ENCODE measurements at places on chromosomes 16 and 17. TPM values are rescaled to one million over a fixed set of nuclear protein-coding genes. Genes with fewer than 3 reads are reported as not detected.
A peak's percentile ranks its signal among the peaks of the same experiment; 100 is the strongest.

Gene TMEM235
- polyA plus RNA-seq, result not detected

Gene CDH3
- polyA plus RNA-seq, result not detected

Gene NAA60
- polyA plus RNA-seq, result 36.9 TPM

Gene ATP2A1
- not detected for polyA plus RNA-seq

Gene CES2
- 31.2 TPM for polyA plus RNA-seq

- no peak for DNase-seq
Observed at GRCh38 chr16:2187212-2187611, 9.2 kb downstream of the CASKIN1 start.

DNA sequence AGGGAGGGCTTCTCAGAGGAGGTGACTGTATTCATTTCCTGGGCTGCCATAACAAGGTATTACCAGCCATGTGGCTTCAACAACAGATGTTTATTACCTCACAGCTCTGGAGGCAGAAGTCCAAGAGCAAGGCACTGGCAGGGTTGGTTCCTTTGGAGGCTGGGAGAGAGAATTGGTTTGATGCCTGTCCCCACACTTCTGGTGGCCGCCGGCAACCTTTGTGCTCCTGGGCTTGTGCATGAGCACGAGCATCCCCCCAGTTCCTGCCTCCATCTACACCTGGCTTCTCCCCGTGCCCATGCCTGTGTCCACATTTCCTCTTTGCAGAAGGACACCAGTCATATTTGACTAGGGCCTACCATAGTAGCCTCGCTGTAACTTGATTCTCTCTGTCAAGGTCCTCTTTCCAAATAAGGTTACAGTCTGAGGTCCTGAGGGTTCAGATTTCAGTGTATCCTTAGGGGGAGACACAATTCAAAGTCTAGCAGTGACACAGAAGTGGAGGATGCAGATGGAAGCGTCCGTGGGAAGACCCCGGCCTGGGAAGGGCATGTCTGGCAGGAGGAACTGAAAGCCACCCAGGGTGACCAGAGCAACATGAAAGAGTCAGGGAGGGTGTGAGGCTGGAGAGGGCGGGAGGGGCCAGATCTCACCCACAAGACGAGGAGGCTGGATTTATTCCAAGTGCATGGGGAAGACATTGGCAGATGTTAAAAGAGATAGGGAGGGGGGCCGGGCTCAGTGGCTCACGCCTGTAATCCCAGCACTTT, 188.2 kb upstream of the HSBP1 start:
- no peak for DNase-seq

- no peak for DNase-seq
Observed at GRCh38 chr17:788551-788950, 6.4 kb downstream of the MRM3 start.

DNA sequence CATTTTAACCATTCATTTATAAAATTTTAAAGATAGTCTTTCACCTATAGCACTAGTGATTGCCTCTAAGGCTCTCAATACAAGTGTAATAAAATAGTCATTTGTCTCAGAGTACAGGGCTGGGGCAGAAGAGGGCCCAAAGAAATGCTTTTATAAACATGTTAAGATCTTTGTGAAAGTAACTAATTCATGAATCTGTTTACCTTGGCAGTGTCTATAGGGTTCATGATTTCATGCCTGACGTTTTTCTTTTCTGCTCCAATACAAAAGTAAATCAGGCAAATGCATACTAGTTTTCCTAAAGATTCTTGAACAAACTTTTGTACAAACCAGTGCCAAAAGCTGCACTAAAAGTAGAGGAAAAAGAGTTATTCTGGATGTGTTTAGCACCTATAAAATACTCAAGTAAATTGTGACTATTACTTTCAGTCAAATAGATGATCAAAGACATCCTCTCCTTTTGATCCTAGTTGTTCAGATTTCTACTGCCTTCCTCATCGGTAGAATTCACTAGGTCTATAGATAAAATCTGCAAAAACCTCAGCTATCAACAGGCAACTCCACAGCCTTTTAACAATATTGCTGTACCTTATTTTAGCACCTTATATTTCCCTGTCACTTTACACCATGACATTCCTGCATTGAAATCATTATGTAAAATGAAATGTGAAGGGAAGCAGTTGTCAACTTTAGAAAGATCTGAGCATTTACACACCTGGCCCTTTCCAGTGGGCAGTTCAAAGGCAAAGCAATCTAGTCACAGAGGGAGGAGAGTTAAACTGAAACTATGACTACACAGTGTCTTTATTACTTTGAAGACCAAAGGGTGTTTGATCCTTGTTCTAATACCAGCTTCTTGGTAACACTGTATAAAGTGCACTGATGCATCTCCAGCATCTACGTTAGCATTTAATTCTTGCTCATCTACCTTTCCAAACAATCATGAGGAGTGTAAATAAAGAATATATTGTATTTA, 100.0 kb upstream of the MED13 start:
- DNase-seq, result no peak

GRCh38 chr17:44556832-44557606, at the start of gene FZD2:
TSS of gene FZD2 (plus strand) at chr17:44557484. CDS start at chr17:44557689, 205 bp downstream.
- peak; percentile 24 for DNase-seq

GRCh38 chr17:9958586-9959281, 53.7 kb upstream of the RCVRN start:
- no peak for DNase-seq

- DNase-seq, result no peak
Observed at GRCh38 chr17:36212966-36213365, 2.1 kb downstream of the CCL4L2 start.

GRCh38 chr16:27849621-27850020, 213.9 kb downstream of the GSG1L start:
- DNase-seq, result no peak

DNA sequence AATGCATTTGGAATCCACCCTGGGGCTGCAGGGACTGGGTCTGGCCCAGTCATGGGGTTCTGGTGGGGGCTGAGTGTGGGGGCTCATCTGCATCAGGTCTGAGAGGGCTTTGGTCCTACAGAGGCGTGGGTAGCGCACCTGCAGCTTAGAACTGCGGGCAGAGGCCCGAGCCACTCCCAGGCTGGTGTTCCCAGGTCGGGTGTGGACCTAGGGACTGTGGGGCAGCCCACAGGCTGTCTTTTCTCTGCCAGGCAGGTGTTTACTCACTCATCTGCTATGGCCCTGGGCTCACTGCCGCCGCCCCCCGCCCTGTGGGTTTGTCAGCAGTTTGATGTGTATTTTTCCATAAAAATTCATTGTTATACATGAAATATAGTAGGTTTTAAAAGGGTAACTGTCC, 27.0 kb upstream of the DOC2B start:
- no peak for DNase-seq

GRCh38 chr16:46649588-46650253, 28.5 kb upstream of the SHCBP1 start:
- no peak for DNase-seq

GRCh38 chr17:9272501-9273200, 251.3 kb downstream of the NTN1 start:
- DNase-seq, result no peak

DNA sequence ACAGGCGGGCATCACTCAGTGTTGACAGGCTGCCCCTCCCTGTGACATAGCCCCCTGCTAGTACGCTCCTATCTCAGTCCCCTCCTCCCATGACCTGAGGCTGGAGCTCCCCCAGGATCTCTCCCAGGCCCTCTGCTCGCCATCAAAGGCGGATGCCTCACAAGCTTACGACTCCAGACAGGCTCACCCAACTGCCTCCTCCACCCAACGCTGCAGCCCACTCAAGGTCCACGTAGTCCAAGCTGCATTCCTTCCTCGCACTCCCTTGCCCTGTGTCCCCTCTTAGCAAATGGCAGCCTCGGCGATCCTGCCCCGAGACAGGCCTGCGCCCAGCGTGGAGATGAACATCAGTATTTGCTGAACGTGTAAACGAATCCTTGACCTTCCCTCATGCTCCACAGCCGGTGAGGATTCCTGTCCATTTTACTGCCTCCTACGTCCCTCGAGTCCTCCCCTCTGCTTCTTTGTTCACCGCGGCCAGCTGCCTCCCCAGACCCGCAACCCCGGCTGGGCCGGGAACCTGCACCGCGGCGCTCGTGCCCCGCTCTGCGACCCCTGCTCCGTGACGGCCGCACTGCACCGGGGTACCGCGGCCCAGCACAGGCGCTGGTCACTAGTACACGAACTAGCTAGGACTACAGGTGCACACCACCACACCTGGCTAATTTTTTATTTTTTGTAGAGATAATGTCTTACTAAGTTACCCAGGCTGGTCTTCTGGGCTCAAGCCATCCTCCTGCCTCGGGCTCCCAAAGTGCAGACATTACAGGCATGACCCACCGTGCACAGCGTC, 838 bp upstream of the TMEM97 start:
- DNase-seq, result no peak

- DNase-seq, result no peak
Observed at GRCh38 chr17:2194889-2195335, 108.7 kb downstream of the SMG6 start.

Measured in naive thymus-derived CD8-positive, alpha-beta T cell (primary cell).